ENCODE measurements at places on chromosomes 3 and 15. TPM values are rescaled to one million over a fixed set of nuclear protein-coding genes. Genes with fewer than 3 reads are reported as not detected.

FAM43A gene
- total RNA-seq = 2.4 TPM

RMDN3 gene
- total RNA-seq = 27.6 TPM

GYG1 gene
- total RNA-seq = 31.4 TPM

SMCO1 gene
- total RNA-seq = not detected

CASR gene
- not detected for total RNA-seq
